ENCODE measurements at places on chromosomes 5 and 9. TPM values are rescaled to one million over a fixed set of nuclear protein-coding genes. Genes with fewer than 3 reads are reported as not detected.

GRCh38 chr9:105457560-105458294 lies 9.9 kb downstream of the FSD1L start:
- no peak for DNase-seq

Gene PLPPR1
- not detected for total RNA-seq

GRCh38 chr9:115635680-115636383 lies 517.8 kb upstream of the PAPPA start:
- no peak for DNase-seq

DNA sequence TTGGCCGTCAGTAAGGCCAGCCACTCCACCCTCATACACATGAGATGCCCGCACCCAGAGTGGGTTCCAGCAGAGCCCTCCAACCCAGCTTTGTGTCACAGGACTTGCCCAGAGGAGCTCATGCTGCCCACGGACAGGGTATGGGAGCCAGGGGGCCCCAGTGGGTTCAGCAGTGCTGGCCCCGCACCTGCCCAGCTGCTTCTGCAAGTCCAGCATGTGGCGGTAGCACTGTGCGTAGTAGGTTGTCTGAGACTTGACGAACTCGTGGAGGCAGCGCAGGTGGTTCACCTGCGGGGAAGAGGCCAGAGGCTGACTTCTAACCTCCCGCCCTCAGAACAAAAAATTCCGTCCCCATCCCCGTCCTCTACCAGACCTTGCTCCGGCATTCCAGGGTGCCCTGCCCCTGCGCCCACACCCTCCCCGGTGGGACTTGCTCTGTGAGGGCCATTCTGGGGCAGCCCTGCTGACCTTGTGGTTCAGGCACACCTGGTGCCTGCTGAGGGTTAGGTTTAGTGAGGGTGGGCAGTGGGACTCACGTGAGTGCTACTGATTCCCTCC lies 18.5 kb downstream of the SH3GLB2 start:
- no peak for DNase-seq

Gene PJA2
- total RNA-seq = 27.6 TPM

GRCh38 chr5:13783726-13784125 lies 160.8 kb downstream of the DNAH5 start:
- no peak for DNase-seq
